Activated naive CD8-positive, alpha-beta T cell treated with anti-CD3 and anti-CD28 coated beads for 36 hours (primary cell): ENCODE measurements at places on chromosomes 11 and 22. TPM values are rescaled to one million over a fixed set of nuclear protein-coding genes. Genes with fewer than 3 reads are reported as not detected.

GRCh38 chr11:69144316-69145049 is 11.3 kb upstream of the SMIM38 start:
- peaks cover 18% of the 10 kb centered on the region for H3K4me1 ChIP-seq
- no peak for DNase-seq
- H3K36me3 ChIP-seq = peaks cover 13% of the 10 kb centered on the region
- peak overlapping the region; percentile 39 for H3K27ac ChIP-seq

The SESN3 gene
- 16.4 TPM for total RNA-seq

DNA sequence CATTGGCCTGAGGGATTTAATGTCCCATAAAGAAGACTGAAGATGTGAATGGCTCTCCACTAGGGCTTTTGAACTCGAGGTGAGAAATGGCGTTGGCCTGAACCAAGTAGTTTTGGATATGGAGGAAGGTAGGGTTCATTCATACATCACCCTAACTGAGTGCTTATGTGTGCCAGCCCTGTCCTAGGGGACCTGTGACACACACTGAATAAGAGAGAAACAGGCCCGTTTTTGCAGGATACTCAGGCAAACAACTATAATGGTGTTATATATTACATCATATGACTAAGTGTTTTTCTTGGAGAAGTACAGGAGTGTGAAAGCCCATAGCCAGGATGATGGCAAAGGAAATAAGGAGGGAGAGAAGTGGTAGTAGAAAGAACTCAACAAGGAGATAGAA is 368.1 kb downstream of the TMEM135 start:
- H3K4me3 ChIP-seq = no peak overlapping the region
- H3K4me1 ChIP-seq = no peaks in the 10 kb centered on the region
- H3K27me3 ChIP-seq = no peaks in the 10 kb centered on the region
- no peaks in the 10 kb centered on the region for H3K36me3 ChIP-seq
- H3K27ac ChIP-seq = no peak overlapping the region

GRCh38 chr22:17588606-17589005 is 25.3 kb downstream of the SLC25A18 start:
- DNase-seq = no peak
- H3K4me3 ChIP-seq = no peak overlapping the region
- H3K4me1 ChIP-seq = no peaks in the 10 kb centered on the region
- no peaks in the 10 kb centered on the region for H3K36me3 ChIP-seq
- H3K27ac ChIP-seq = no peak overlapping the region

GRCh38 chr22:35051013-35051535 is 14.9 kb upstream of the ISX start:
- no peak overlapping the region for H3K27ac ChIP-seq
- H3K27me3 ChIP-seq = peaks cover 34% of the 10 kb centered on the region
- H3K4me1 ChIP-seq = no peaks in the 10 kb centered on the region
- H3K36me3 ChIP-seq = no peaks in the 10 kb centered on the region

DNA sequence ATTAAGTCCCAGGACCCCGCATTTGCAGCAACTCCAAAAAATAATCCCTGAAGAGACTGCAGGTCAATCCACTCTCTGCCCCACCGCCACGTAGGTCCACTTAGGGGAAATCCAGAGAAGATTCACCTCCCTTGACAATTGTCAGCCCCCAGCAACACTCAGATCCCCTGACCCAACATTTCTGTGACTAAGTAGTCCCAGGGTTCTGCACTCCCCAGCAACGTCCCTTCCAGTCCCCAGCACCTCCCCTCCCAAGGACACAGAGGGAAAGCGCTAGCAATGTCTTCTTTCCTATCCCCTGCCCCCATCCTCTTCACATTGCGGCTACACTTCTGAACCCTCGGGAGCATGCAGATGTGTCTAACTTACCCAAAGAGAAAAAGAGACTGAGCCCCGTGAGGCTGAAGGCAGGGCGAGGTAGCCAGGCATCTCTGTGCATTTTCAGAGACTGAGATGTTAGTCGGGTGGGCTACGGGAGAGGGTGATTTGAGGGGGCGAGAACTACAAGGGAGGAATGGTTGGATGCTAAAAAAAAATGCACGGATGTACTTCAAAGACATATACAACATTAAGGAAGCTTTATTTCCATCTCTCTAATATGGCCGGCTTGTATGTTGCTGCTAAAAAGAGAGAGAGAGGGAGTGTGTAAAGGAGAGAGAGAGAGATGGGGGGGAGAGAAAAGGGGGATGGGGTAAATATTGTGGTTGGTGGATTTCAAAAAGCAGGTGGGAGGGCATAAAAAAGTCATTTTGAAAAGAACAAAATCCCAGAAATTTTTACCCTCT is at the start of gene SCN2B:
Gene SCN2B, minus strand, starts transcription at position 647 of the 785 bp plus-strand sequence. Its CDS starts 208 bp downstream, at position 439.
- H3K36me3 ChIP-seq = no peaks in the 10 kb centered on the region
- DNase-seq = no peak
- H3K4me3 ChIP-seq = no peak within 1 kb of the TSS
- peaks cover 21% of the 10 kb centered on the region for H3K27me3 ChIP-seq

DNA sequence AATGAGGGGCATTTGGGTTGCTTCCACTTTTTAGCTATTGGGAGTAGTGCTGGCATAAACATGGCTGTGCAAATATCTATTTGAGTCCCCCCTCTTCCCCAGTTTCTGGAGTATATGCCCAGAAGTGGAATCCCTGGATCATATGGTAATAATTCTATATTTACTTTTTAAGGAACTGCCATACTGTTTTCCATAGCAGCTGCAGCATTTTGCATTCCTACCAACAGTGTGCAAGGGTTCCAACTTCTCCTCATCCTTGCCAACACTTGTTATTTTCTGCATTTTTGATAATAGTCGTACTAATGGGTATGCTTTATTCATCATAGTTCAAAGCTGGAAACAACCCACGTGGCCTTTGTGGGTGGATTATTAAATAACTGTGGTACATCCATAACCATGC is 883.5 kb downstream of the TBC1D22A start:
- no peaks in the 10 kb centered on the region for H3K36me3 ChIP-seq
- no peak overlapping the region for H3K27ac ChIP-seq
- DNase-seq = no peak
- no peak overlapping the region for H3K4me3 ChIP-seq

DNA sequence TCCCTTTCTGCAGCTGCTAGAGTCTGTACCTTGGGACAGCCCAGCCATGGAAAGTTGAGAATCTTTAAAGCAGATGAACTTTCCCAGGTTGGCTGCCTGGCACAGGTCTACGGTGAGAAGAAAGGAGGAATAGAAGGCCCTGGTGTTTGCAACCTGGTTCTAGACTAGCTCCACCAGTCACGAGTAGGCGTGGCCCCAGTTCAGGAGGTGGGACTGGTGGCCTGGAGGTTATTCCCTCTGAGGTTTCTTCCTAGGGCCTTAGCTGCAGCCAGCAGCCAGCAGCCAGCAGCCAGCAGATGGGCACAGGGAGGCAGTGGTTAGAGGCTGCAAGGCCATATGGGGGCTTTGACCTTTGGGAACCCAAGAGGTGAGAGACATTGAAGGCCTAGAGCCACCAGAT is 40.9 kb downstream of the PRDM11 start:
- H3K4me1 ChIP-seq = no peaks in the 10 kb centered on the region
- DNase-seq = no peak
- H3K27ac ChIP-seq = no peak overlapping the region
- no peak overlapping the region for H3K4me3 ChIP-seq
- peaks cover 9% of the 10 kb centered on the region for H3K36me3 ChIP-seq
- H3K27me3 ChIP-seq = no peaks in the 10 kb centered on the region

DNA sequence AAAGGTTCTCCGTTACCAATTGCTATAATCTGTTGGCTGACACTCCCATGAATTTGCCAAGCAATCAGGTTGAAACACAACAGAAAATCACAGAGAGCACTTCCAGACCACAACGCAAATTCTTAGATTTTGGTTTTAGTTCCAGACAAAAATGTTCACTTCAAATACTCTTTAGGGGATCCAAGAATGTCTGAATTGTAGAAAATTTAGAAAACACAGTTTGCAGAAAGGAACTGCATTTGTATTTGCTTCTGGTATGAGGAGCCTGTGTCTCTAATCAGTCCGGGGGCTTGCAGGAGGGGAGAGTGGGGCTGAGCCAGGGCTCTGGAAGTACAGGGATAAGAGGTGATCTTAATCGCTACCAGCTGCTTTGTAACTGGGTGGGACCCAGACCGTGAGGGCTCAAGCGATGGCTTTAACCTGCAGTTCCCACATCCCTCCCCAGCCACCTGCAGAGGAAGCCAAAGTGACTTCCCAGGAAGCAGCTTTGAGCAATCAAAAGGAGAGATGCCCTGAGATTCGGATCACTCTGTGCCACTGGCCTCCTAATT is 18.7 kb downstream of the SCUBE2 start:
- no peak for DNase-seq
- H3K27me3 ChIP-seq = peaks cover 21% of the 10 kb centered on the region
- H3K27ac ChIP-seq = no peak overlapping the region
- no peaks in the 10 kb centered on the region for H3K36me3 ChIP-seq
- no peaks in the 10 kb centered on the region for H3K4me1 ChIP-seq

GRCh38 chr11:18668131-18668530 is 30.4 kb upstream of the TMEM86A start:
- DNase-seq = no peak
- H3K27ac ChIP-seq = peak overlapping the region; percentile 76
- peaks cover 1% of the 10 kb centered on the region for H3K36me3 ChIP-seq
- peaks cover 53% of the 10 kb centered on the region for H3K4me1 ChIP-seq
- H3K4me3 ChIP-seq = no peak overlapping the region
- H3K27me3 ChIP-seq = no peaks in the 10 kb centered on the region

DNA sequence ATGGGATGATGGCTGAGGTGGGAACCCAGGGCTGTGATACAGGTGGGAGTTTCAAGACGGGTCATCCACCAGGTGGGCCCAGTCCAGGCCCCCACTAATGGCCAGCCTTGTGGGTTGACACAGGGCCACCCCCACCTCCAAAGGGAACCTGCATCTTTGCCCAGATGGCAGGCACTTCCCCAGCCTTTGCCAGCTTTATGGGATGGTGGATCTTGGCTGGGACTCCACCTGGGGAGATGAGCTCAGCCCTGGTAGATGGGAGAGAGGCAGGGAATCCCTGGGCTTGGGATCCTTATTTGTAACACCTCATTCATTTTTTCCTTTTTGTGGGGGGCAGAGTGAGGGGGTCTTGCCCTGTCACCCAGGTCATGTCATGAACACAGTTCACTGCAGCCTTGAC is 33.4 kb downstream of the CD82 start:
- DNase-seq = no peak
- H3K4me1 ChIP-seq = peaks cover 77% of the 10 kb centered on the region
- H3K4me3 ChIP-seq = no peak overlapping the region
- peak overlapping the region; percentile 54 for H3K27ac ChIP-seq
- H3K27me3 ChIP-seq = no peaks in the 10 kb centered on the region

The UBQLN3 gene
- total RNA-seq = not detected

DNA sequence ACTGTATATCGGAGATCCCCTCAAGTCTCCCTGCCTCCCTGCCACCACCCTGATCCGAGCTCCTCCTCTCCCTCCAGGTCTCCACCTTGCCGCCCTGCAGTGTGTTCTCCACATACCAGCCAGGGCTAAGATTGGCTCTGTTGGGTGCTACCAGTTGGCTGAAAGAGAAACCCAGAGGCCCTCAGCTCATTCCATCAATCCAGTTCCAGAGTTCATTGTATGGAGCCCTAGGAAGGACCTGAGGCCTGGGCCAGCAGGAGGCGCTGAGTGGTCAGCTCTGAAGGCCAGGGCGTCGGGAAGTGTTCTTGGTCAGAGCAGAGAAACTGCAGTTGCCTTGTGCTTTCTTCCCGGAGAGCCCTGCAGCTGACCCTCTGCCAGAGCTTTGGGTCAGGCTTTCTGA is 2.2 kb upstream of the TOP3B start:
- no peak overlapping the region for H3K4me3 ChIP-seq
- no peak overlapping the region for H3K27ac ChIP-seq
- peaks cover 16% of the 10 kb centered on the region for H3K4me1 ChIP-seq

DNA sequence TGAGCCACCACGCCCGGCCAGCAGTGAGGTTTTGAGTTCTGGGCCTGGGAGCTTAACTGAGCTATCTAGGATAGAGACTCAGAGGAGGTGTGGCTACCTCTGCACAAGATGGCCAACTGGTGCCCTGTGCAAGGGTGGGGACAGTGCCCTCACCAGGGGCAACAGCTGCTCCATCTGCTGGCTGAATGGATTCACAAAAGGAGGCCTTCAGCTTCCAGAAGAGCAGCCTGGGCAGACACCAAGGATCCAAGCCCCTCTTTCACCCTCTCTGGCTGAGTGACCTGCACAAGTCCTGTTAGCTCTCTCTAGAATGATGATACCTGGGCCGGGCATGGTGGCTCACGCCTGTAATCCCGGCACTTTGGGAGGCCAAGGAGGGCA is 33.5 kb upstream of the BAIAP2L2 start:
- no peak overlapping the region for H3K27ac ChIP-seq
- H3K4me1 ChIP-seq = peaks cover 15% of the 10 kb centered on the region
- H3K36me3 ChIP-seq = peaks cover 7% of the 10 kb centered on the region

GRCh38 chr11:20421946-20422345 is 34.4 kb downstream of the PRMT3 start:
- no peak overlapping the region for H3K4me3 ChIP-seq
- no peaks in the 10 kb centered on the region for H3K27me3 ChIP-seq
- peaks cover 42% of the 10 kb centered on the region for H3K36me3 ChIP-seq

DNA sequence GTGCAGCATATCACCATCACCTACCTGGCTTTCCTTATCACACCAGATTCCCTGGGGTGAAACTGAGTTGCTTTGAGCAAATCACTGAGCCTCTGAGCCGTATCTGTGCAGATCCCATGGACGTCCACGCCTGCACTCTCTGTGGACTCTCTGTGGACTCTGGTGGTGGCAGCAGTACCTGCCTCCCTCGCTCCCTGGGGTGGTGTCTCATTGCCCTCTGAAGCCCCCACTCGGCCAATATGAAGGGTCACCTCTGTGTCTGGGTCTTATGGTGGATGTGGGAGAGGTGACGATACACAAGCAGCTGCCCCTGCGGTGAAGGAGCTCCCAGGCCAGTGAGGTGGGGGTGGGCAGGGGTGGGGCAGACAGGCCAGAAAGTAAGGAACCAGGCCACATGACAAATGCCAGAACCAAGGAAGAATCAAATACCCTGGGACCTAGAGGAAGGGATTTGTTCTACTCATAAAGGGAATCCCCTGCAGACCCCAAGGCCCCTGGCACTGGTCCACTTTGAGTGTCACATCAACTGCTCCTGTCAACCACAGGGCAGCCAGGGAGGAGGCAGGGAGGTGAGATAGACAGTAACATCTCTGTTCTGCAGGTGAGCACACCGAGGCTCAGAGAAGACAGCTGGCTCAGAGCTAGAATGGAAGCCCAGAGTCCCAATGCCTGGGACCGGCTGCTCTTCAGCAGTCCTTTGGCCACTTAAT is 9.2 kb upstream of the CHST1 start:
- no peaks in the 10 kb centered on the region for H3K36me3 ChIP-seq
- H3K27me3 ChIP-seq = peaks cover 3% of the 10 kb centered on the region
- no peak overlapping the region for H3K27ac ChIP-seq
- H3K4me3 ChIP-seq = no peak overlapping the region
- no peaks in the 10 kb centered on the region for H3K4me1 ChIP-seq
- DNase-seq = no peak
